Suppressor macrophage (primary cell): ENCODE measurements at places on chromosomes 7 and 10.

DNA sequence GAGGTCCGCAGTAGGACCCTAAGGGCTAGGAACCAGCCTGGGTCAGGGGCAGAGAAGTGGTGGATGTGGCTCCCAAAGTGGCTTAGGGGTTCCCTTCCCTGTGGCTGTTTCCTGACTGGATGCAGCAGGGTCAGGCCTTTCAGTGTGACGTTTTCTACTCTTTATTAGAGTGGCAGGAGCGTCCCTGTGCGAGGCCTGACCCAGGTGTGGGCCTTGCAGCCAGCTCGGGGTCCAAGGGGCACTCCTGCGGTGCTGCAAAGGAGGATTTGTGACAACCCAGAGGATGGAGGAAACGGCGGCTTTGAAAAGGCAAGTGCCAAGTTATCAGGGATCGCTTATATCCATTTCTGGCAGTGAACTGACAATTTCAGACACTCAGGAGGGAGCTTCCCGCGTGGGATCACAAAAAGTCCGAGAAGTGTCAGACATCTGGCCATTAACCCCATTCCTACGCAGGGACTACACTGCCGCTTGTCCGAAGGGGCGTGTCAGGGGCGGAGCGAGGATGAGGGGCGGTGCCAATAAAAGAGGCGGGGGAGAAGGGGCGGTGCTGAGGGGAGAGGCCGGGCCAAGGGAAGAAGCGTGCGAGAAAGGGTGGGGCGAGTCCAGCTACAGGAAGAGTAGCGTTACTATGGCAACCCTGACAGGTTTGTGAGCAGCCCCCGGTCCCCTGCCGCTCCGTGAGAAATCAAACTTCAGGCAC lies 98.8 kb upstream of the ZNF722 start:
- peak; percentile 62 for DNase-seq

DNA sequence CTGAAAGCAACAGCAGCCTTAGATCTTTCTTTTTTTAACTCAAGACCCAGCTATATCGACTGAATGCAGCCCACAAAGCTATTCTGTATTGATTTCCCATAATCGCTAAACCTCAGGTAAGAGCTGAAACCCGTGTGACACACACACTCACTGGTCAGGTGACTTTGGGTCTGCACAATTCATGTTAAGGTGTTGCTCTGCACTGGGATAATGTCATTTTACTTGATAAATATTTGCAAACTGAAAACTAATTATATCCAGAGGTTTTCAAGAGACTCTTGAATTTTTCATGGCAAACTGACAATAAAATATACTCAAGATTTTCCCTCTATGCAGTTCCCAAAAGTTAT lies 33.1 kb downstream of the SCRN1 start:
- no peak for DNase-seq

DNA sequence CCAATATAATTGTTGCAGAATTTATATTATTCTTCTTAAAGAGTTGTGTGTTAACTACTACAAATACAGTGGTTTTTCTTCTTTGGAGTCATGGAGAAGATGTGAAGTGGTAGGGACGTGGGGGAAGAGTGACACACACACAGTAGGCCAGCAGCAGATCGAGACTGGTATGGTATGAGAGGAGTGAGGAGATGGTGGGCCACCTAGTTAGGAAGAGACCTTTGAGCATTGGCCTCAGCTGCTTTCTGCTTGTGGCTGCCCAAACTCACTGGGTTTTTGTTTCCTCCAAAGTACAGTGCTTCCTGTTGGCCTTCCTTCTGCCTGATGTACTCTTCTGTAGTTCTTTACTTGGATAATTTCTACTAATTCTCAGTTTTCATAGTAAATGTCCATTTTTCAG lies 14.6 kb downstream of the VCL start:
- DNase-seq, result no peak

- DNase-seq, result peak; percentile 51
Observed at GRCh38 chr7:21941611-21942141, 4.0 kb downstream of the CDCA7L start.

GRCh38 chr7:91249506-91250233 lies 14.6 kb upstream of the FZD1 start:
- no peak for DNase-seq

GRCh38 chr10:101441541-101442455 lies 87.8 kb downstream of the BTRC start:
- DNase-seq, result peak; percentile 28

- DNase-seq, result no peak
Observed at GRCh38 chr10:74297389-74298080, 146.5 kb downstream of the ADK start.

GRCh38 chr10:20274571-20274970 lies 458.3 kb downstream of the PLXDC2 start:
- DNase-seq, result no peak

DNA sequence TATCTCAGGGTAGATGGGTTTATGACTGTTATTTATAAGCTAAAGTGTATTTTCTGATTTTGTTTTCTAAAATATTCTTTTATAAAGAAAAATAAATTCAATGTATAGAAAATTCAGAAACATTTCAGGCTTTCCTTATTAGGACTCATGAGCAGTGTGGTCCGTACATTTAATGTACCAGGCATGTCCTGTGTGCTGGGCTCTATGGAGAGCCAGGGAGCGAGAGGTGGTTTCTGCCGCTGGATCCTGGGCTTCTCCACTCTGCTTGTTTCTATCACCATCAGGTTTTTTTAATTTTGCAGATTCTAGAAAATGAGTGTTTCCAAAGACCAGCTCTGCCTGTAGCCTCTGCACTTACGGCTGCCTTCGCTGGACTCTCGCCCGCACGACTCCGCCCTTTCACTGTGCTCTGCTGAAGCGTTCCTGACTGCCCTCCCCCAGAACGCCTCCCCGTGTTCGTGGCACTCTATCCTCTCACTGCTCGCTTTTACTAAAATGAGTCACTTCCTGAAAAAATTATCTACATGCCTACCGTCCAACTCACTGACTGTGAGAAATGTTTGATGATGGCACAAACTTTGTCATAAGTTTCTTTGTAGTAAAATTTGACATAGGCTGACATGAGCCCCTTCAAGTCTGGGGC lies 188.5 kb downstream of the ZMYND11 start:
- DNase-seq, result peak; percentile 40

GRCh38 chr10:4080225-4080805 lies 295.3 kb upstream of the KLF6 start:
- DNase-seq, result peak; percentile 26

DNA sequence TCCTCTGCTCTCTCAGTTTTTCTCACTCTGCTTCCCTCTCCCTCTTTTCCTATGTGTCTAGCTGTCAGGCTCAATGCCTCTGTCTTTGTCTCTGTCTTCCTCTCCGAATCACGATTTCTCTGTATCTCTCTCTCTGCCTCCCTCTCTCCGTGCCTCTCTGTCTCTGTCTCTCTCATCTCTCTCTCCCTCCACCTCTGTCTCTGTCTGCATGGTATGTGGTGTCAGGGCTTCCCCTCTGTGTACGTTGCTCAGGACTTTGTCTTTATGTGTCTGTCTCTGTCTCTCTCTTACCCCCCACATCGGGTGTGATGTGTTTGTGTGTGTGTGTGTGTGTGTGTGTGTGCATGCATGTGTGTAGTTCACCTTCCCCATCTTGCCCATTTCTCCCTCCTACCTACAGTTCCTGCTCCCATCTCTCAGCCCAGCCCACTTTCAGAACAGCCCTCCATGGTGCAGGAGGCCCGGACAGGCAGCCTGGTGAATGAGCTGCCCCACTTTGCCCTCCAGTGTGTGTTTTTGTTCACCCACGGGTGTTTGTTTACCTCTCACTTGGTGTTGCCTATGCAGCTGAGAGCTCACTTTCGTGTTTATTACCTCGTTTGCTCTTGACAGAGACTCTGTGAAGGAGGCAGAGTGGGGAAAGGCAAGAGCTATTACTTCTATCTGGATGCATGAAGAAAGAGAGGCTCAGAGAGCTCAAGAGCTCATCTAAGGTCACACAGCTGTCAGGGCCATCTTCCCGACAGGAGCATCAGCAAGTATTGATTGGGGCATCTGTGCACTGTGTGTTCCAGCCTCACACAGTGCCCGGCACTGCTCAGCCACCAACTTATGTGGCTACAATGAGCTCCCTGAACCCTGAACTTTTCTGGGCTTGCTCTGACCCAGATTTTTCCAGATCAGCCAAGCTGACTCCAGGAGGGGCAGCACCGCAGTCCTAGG lies 163.5 kb upstream of the ZMIZ1 start:
- no peak for DNase-seq

DNA sequence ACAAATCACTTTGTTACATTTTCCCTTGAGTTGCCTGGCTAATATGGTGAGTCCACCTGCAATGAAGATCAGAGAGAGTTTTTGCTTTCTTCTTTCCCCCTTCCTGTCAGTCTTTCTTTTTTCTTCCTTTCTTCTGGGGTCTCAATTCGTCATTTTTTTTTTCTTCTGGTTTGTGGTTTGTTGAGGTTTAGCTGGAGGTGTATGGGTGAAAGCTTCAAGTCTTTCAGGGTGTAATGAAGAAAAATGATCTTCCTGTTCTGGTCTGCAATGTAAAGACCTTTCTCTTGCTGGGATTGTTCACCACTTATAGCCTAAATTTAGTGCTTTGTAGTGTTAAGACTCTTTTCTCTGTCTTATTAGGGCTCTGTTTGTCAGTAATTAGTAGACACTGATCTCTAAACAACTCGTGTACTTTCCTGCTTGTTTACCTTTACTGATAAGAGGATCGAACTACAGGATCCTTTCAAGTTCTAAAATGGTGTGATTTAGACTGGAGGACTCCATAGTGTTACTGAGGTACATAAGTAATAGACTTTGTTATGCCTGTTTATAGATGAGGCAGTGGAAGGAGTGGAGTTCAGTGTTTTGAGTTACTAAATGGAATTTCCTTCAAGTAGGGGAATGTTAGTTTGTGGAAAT lies 129.1 kb downstream of the SUGCT start:
- DNase-seq, result no peak

DNA sequence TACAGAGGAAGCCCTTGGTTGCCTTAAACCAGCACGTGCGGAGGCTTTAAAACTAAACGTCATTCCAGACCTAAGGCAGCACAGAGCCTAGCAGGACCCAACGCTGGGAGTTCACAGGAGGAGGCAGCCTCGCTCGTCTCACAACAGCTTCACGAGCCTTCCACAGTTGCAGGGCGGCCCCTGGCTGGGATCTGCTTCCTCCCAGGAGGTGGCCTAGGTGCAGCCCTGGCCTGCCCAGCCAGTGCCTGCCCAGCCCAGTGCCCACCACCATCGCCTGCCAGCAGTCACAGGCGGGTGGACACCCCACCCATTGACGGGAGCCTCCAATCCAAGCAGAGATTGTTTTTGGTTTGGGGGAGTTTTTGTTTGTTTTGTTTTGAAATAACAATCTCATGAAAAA lies 96.5 kb downstream of the PTPRN2 start:
- DNase-seq, result no peak

GRCh38 chr10:112807013-112807412 lies 143.0 kb upstream of the TCF7L2 start:
- no peak for DNase-seq

DNA sequence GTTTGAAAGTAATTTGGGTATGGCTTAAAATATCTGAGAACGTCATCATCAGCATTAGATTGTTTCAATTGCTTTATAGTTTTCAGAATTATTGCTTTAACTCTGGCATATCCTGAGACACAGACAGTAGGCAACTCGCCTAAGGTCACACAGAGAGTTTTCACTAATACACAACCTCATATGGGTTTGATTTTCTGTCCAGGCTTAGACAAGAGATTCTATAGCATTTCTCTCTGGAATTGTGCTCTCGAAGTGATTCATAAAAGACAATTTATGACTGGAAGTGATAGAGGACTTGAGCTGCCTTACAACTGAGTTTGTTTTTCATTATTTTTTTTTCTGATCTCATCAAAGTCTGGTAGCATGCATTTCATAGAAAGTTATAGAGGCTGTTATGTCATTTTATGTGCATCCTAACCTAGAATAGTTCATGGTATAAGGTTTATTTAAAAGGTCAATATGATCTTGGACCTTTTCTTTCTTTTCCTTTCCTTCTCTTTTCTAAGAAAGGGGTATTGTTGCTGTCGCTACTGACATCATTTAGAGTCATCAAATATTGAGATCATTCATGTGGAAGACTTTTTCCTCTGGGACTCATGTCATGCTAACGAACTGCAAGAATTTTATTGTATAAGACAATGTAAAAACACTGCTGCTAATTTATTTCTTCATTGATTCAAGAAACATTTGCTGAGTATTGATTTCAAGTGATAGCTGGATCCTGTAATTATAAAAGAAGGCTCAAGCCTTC lies 278.2 kb downstream of the PLXDC2 start:
- no peak for DNase-seq

- no peak for DNase-seq
Observed at GRCh38 chr10:84706875-84707274, 378.5 kb downstream of the CCSER2 start.

DNA sequence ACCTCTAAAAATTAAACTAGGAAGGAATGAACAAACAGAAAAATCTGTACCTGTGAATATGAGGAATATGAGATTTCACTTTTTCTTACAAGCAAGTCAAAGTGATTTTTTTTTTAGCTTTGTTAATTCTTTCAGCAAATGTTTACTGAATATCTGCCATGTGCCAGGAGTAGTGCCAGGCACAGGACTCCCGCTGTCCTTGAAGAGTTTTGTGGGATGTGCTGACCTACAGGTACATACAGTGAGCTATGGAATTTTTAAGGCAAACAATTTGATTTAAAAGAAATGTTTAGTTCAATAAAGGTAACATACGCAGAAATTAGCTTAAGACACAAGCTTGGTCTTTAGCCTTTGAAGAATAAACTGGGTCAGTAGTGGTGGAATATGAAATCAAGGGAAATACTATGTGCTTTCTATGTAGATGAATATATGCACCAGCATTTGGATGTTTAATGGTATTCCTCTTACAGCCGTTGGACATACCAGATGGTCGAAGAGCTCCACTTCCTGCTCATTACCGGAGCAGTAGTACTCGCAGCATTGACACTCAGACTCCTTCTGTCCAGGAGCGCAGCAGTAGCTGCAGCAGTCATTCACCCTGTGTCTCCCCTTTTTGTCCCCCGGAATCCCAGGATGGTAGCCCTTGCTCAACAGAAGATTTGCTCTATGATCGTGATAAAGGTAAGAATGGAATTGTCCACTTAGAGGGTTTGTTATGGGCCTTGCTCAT lies 102.0 kb downstream of the GLCCI1 start:
- no peak for DNase-seq

DNA sequence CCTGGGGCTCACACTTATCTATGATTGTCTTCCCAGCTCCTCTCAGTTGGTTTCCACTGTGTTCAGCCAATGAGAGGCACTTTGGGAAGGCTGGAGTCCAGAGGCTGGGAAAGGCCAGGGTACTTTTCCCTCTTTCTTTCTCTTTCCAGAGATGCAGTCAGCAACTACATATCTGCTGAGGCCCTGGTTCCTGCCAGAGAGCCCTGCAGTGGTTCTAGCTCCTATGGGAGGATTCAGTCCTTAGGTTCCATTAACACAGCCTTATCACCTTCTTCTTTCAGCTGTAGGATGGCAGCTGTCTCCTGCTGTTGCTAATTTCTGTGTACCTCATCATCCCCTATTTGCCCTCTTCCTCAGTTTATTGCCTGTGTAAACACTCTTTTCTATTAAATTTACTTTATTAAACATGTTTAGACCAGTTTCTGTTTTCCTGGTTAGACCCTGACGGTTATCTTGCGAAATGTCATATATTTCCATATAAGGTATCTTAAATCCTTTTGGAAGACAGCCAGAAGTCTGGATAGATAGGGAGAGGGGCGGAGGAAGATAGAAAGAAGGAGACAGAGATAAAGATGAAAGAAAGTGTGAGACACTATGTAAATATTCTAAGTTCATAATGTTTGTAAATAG lies 100.3 kb downstream of the HGF start:
- no peak for DNase-seq

GRCh38 chr7:7581531-7582179 lies 15.0 kb downstream of the MIOS start:
- no peak for DNase-seq

- no peak for DNase-seq
Observed at GRCh38 chr10:10833955-10834354, 183.7 kb upstream of the CELF2 start.
